ENCODE measurements at places on chromosomes 3 and 15. TPM values are rescaled to one million over a fixed set of nuclear protein-coding genes. Genes with fewer than 3 reads are reported as not detected.

GRCh38 chr3:84547971-84548970, 410.5 kb upstream of the CADM2 start:
- no peak for DNase-seq

GRCh38 chr3:129526121-129526900, 2.1 kb upstream of the RHO start:
- peak; percentile 36 for DNase-seq

GRCh38 chr15:80171787-80172186, 19.0 kb downstream of the FAH start:
- DNase-seq, result no peak

CHDH gene
- total RNA-seq, result 3.4 TPM

DNA sequence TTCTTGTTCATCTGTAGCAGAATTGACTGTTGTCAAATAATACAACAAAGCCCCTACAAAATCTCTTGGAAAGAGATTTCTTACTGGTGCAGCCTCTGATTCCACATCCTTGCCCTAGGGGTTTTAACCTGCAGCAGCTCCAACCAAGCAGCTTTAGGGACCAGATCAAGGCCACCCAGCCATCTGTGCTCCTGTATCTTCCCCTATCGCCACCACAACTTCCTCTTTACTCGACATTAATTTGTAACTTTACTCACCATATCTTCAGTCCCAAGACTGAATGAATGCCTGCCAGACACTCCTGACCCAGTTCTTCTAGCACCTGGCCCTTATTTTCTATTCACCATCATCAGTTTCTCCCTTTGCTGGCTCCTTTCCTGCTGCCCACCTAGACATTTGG, 156.6 kb upstream of the IL12A start:
- DNase-seq, result no peak

All from activated B cell treated with CpG ODN at 0.5 μM for 24 hours (primary cell).